Spinal cord (tissue), 10 donors: ENCODE measurements at places on chromosomes 5 and 9. TPM values are rescaled to one million over a fixed set of nuclear protein-coding genes. Genes with fewer than 3 reads are reported as not detected.

GRCh38 chr5:137802282-137803210, 48.4 kb upstream of the HNRNPA0 start:
- no peak for DNase-seq

The SPINK13 gene
- total RNA-seq = not detected

The CARD19 gene
- 28.6 TPM for total RNA-seq

DNA sequence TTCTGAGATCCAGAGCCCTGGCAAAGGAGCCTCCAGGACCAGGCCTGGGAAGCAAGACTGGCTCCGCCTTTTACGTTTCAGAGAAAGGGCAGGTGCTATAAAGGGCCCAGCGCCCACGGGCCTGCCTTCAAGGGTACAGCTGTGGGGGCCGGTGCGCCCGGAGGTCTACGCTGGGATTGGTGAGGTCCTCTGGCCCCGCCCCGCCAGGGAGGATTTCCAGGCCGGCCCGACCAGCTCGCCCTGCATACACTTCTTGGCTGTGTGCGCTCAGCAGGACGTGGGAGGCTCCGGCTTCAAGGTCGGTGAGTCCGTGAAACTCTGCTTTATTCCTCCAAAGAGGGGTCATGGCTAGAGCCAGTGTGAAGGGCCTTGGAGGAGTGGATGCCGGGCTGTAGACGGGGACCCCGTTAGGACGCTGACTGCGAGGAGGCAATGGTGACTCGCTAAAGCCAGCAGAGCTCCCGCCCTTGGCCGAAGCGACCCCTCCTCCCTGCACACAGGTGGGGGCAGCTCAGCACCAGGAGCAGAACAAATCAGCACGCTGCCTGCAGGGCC, at the start of gene CKMT2:
Gene CKMT2 (plus strand): TSS at position 243 of the 555 bp plus-strand sequence. CDS start 17,811 bp downstream, outside the sequence.
- peak; percentile 56 for DNase-seq

DNA sequence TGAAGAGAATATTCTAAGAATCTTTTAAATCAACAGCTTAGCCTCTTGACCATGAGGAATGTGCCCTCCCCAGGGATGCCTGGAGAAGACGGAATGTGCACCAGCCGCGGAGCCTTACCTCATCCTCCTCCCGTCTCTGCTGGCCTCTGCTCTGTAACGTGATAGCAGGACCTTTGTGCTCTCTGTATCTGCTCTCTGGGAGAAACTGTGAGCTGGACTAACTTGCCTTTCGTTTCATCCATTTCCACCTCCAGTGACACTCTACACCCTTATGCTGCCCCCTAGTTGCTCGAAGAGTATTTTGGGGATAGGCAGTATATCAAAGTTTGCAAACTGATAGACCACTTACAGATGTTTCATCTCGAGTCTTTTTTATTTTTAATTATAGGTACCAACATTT, 141.4 kb downstream of the NPR3 start:
- DNase-seq = no peak

DNA sequence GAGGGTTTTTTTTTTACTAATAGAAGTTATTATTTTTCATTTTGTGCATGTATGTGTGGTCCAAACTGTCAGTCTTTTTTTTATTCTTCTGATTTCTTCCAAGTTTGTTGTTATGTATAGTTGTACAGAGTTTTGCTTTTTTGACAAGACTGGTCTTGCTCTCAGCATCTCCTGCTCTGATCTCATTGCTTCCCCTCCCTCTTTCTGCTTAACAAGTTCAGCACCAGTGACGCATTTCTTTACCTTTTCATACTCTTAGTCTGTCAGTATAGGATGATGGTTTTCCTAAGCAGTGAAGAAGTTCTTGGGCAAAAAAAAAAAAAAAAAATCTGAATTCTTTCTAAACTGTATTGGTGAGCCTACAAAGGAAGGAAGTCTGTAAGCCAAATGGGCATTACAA, 135.1 kb downstream of the CD180 start:
- no peak for DNase-seq

DNA sequence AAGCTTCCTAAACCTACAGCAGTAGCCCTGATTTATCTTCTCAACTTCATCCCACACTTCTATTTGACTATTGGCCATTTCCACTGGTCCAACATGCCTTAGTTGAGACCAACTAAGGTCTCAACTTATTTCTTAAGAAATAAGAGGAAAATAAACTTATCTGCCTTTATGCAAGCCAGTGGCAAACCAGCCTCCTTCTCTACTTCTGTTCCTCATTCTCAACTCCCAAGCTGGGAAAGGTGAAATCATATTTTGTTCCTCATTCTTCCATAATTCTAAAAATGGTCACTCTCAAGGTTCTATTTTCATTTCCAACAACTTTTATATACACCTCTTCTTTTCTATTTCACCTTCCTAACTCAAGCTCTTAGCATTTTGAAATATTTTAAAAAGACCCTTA, 149.6 kb upstream of the C9orf72 start:
- DNase-seq = no peak

The RGS3 gene
- total RNA-seq = 54.9 TPM

The PHF24 gene
- 7.7 TPM for total RNA-seq

DNA sequence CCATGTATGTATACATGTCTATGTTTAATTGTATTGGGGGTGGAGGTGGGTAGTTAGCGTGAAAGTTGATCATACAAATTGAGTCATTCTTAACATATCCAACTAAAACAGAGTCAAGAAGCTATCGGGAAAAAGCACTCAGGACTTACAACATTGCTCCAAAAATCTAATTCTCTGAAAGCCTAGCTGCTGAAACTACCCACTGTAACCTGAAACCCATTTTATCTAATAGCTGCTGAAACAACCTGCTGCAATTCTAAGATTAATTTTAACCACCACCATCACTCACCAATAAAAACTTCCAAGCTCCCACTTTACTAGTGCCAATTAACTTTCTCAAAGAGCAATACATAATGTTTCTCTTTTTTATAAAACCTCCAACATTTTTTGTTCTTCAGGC, 32.2 kb downstream of the KCNV2 start:
- no peak for DNase-seq

GRCh38 chr9:37034938-37035647, 1.0 kb upstream of the PAX5 start:
- DNase-seq = no peak

- DNase-seq = no peak
Measured at GRCh38 chr5:32307769-32308194, 5.0 kb downstream of the MTMR12 start.

DNA sequence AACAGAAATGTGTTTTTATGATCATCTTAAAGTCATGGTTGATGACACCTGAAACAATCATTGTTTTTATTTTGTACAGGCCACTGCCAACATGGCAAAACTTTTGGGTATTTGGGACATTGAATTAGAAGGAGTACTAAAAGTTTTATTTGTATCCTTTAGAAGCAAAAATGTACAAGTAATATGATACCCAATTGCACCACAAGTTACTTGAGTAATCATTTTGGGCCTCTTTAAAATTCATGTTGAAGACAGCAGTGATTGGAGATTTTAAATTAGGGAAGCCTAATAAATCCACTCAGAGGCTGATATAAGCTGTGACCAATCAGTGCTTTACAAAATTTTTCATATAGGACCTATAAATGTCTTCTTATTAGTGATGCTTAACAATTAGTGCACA, 212.9 kb downstream of the MARCHF11 start:
- no peak for DNase-seq

DNA sequence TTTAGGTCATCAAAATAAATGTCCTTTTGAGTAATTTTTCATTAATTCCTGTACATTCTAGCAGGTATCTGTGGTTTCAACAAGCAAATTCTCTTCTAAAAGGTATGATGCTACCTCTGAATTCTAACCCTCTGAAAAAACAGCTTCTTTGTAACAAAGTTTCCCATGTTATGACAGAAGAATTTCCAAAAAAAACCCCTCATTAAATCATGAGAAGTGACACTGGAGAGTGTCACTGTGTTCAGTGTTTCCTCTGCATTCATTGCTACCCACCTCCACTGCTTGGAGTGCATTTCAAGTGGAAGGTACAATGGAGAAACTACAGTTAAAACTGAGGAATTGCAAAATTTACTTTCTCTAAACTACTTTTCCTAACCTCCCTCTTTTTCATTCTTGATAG, 10.1 kb downstream of the CDKN2A start:
- no peak for DNase-seq

DNA sequence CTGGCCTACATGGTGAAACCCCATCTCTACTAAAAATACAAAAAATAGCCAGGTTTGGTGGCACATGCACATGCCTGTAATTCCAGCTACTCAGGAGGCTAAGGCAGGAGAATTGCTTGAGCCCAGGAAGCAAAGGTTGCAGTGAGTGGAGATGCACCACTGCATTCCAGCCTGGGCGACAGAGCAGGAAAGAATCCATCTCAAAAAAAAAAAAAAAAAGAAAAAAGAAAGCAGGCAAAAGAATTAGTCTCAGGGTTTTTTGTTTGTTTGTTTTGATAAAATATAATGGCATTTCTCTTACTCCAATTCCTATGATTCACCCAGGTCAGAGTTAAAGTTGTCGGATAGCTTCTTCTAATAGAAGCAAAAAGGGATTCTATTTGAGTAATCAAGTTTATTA, 67.0 kb upstream of the ATG10 start:
- no peak for DNase-seq

- DNase-seq = peak; percentile 19
Measured at GRCh38 chr5:343461-344401, 22.2 kb downstream of the AHRR start.

The IFNB1 gene
- not detected for total RNA-seq

The CMYA5 gene
- 4.9 TPM for total RNA-seq

- DNase-seq = no peak
Measured at GRCh38 chr5:7462758-7463157, 66.8 kb downstream of the ADCY2 start.

DNA sequence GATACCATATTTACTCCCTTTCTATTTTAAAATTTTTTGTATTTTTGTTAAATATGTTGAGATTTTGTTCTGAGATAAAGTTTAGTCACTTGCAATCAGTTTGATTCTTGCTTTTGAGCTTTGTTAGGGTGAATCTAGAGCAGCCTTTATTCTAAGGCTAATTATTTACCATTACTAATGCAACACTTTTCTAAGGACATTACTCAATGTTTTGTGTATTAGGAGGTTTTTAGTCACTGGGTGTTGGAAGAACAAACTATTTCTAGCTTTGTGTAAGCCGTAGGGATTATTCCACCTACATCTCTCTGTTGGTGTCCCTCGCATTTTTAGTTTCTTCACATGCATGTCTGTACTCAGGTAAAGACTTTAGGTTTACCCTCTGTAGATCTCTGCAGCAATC, 379.5 kb upstream of the CD180 start:
- DNase-seq = no peak

The OR13C3 gene
- 0.59 TPM for total RNA-seq

DNA sequence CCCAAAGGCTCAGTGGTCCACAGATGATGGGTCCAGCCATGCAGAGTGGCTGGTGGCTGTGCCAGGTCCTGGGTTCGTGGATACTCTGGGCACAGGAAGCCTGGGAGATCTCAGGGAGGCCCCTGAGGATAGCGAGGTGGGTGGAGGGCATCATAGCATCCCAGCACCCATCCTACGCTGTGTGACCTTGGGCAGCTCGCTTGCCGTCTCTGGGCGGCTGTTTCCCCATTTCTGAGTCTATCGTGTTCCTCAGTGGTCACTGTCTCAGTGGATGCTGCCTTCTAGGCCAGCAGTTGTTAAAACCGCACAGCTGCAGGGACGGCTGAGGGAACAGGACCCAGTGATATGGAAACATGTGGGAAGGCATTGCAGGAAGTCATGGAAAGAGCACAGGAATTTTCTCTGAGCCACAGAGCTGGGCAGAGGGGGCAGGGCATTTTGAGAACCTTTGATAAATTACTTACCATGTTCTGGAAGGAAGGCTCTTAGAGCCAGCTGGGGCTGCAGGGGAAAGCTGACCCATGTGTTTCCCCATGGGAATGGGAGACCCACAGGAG, 86.4 kb upstream of the COL5A1 start:
- no peak for DNase-seq

- DNase-seq = no peak
Measured at GRCh38 chr5:154447089-154447725, 1.4 kb downstream of the SAP30L start.

- DNase-seq = no peak
Measured at GRCh38 chr9:70510157-70510770, 95.8 kb upstream of the KLF9 start.

- no peak for DNase-seq
Measured at GRCh38 chr9:13934416-13934815, 379.5 kb downstream of the NFIB start.

The SCGB3A2 gene
- total RNA-seq = not detected

DNA sequence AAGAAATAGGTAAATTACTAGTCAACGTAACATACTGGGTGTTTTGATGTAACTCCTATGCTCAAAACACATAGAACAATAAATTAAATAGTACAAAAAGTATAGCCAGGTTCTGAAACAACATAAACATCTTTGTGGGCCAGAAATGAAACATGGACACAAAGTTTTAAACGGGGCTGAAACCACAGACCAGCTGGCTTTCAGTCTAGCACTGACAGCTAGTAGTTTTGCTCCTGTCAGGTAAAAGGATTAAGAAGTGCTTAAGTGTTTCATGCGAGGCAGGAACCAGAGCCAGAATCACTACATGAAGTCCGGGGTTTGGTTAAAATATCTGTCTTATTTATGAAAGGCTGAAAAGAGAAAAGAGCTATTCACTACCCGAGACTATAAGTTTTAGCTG, 19.5 kb downstream of the DCAF10 start:
- DNase-seq = no peak

- DNase-seq = no peak
Measured at GRCh38 chr9:90927496-90927895, 125.9 kb downstream of the SYK start.

GRCh38 chr5:122882831-122883230, 37.4 kb downstream of the SNX24 start:
- DNase-seq = no peak

DNA sequence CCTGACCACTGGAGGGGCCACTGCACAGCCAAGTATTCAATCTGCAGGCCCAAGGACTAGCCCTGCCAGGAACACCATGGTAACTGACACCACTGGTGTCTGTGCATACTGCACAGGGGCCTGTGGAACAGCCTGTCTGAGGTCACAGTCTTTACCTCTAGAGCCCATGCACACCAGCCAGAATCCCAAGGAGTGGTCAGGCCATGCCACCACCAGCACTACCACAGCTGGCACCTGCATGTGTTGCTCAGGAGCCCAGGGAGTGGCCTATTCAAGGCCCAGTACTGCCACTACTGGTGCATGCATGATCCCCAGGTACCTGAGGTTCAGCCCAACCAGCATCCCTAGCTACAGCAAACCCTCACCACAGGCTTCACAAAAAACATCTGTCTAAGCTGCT, 546.0 kb upstream of the RGMB start:
- no peak for DNase-seq

DNA sequence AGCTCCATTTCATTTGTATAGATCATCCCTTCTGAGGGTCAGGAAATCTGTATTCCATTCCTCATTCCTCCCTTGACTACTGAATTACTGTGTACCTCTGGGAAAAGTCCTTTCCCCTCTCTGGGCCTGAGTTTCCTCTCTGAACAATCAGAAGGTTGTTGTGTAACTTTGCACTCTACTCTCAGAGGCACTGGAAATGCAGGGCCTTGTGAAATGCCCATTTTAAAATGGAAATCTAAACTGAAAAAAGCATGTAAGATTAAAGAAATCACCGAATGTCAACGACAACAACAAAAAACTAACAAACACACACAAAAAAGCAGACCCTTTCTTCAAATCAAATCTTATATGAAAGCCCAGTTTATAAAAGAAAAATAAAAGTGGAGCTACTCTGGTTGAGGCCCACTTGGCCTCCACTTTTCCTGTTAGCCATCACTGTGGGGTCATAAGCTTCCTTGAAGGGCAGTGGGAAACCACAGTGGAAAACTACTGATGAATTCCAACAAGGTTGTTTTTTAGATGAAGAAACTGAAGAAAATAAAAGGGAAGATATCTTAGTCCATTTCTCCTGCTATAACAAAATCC, 21.6 kb upstream of the GRPEL2 start:
- DNase-seq = no peak

- DNase-seq = no peak
Measured at GRCh38 chr5:78295035-78295961, 800 bp upstream of the AP3B1 start.
